ENCODE measurements at places on chromosomes 4 and X. TPM values are rescaled to one million over a fixed set of nuclear protein-coding genes. Genes with fewer than 3 reads are reported as not detected.

The CYTL1 gene
- 7.1 TPM for total RNA-seq

The DRD5 gene
- not detected for total RNA-seq

The CSAG2 gene
- total RNA-seq, result not detected

The RBMXL3 gene
- not detected for total RNA-seq

The JCHAIN gene
- total RNA-seq, result 0.32 TPM

The HTN3 gene
- total RNA-seq, result not detected

The PHKA1 gene
- total RNA-seq, result 8.8 TPM

DNA sequence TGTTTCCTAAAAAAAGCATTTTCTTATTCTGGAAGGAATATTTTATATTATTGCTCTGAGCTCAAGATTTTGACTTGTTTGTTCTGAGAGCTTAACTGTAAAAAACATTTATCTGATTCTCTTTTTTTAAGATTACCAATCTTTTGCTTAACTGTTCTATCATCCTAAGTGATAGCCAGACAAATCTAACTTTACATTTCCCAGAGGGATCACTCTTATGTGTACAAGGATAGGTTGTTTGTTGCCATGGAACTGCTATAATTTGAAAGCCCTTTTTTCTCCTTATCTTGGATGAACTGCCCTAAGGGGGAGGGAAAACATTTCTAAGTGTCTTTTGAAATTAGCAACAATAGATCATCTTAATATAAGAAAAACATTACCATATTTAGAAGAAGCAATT is 494.7 kb downstream of the TRAM1L1 start:
- DNase-seq, result no peak

- no peak for DNase-seq
Observed at GRCh38 chr4:60544981-60545380, 655.1 kb upstream of the ADGRL3 start.

GRCh38 chr4:152382057-152382785 is 153.7 kb downstream of the FBXW7 start:
- no peak for DNase-seq

- no peak for DNase-seq
Observed at GRCh38 chr4:140603286-140603685, 34.5 kb upstream of the UCP1 start.

DNA sequence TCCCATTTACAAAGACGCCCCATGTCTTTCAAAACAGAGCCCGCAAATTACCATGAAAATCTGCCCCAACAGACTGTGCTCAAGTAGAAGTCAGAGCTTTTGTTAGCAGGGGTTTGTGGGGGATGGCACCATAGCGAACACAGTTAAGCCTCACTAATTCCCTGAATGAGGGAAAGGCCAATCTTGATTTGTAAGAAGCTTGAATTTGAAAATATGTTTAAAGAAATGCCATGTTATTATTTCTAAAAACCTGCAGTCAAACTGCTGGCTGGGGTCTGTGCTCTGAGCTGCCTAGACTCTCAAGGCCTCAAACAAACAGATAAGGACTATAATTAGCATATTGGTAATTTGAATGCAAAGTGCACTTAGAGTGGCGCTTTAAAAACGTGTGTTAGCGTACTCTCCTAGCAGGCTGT is 9.4 kb upstream of the PAK3 start:
- no peak for DNase-seq

DNA sequence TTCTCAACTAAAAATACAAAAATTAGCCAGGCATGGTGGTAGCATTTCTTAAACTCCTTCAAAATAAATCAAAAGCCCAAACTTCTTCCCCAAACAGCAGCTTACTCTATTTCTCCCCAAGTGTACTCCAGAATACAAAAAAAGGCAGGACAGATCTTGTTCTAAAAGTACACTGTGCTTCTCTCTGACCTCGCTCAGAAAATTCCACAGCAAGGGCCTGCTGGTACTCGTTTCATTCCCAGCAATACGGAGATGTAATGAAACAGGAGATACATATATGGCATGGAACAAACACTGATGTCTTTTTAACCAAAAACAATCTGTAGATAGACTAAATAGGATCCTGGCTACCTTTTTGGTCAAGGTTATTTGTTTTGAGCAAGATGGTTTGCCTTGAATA is 25.2 kb downstream of the MAP7D2 start:
- no peak for DNase-seq

DNA sequence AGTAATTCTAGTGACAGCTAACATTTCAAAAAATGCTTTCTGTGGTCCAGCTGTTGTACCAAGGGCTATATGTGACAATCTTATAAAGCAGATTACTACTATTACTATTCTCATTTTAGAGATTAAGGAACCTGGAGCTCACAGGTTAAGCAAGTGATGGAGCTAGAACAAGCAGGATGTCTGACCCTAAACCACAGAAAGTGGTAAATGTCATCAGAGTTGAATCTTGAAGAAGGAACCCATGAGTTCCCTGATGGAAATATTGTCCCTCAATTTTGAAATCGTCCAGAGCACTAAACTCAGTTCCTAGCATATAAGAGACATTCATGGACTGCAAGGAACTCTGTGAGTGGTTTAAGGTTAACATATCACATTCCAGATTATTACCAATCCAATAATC is 214.0 kb downstream of the APBB2 start:
- no peak for DNase-seq

- DNase-seq, result peak; percentile 74
Observed at GRCh38 chrX:85243761-85244449, at the start of the genes SATL1 and ZNF711. SATL1 (minus strand) TSS chrX:85243779; CDS start chrX:85108968, 134,811 bp downstream. ZNF711 (plus strand) TSS chrX:85243991; CDS start chrX:85247573, 3,582 bp downstream.

DNA sequence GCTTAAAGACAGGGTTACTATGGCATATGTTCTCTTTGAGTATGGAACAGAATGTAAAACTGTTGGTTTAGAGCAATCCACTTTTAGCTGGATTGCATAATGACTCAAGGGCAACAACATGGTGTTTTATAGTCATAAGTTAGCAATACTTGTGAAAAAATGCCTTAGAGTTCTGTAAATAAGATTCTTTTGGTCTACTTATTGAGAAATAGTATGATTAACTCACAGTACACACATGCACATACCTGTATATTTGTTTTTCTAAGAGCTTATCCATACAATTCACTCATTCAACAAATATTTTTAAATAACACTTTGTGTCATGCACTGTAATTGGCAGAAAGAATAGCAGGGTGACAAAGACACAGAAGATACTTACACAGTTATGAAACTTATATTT is 1415.5 kb downstream of the PCDH7 start:
- no peak for DNase-seq

- DNase-seq, result no peak
Observed at GRCh38 chr4:71526637-71527406, 188.0 kb downstream of the SLC4A4 start.

GRCh38 chrX:13396924-13397323 is 77.1 kb upstream of the ATXN3L start:
- no peak for DNase-seq

DNA sequence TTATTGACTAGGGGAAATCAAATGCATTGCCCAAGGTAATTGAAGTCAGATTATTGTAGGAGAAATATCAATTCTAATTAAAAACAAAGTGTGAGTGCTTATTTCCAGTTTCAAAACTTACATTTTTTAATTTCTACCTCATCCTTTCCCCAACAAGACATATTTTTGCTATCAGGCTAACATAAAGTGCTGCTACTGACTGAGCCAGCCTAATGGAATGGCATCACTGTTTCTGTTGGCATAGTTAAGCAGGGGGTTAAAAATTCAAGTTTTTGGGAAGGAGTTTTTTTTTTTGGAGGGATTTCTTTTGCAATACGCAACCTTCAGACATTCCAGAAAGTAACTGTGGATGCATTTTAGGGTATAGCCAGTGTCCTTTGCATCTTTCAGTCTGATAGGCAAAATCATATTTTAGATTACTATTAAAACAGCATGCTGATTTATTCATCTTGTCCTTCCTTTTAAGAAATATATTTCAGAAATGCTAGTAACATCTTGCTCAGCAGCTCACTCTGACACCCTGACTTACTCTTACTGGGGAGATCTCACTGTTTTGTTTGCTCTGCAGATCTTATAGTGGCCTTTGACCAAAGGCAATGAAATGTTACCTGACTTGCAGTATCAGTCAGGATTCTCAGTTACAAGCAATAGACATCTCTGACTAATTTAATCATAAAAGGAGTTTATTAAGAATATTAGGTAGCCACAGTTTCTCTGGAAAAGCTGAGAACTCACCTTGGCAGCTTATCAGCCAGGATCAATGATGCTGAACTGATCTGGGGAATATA is 24.4 kb downstream of the GAB1 start:
- DNase-seq, result no peak

GRCh38 chr4:88533088-88533790 is 9.7 kb upstream of the PYURF start:
- DNase-seq, result no peak

Measured in WTC11 (cell line).